ENCODE measurements at places on chromosomes 5 and 9.
A peak's percentile ranks its signal among the peaks of the same experiment; 100 is the strongest.

GRCh38 chr9:122883125-122883524, 22.0 kb downstream of the RC3H2 start:
- no peak for DNase-seq

- DNase-seq = no peak
Observed at GRCh38 chr5:167652690-167653089, 638.8 kb upstream of the WWC1 start.

DNA sequence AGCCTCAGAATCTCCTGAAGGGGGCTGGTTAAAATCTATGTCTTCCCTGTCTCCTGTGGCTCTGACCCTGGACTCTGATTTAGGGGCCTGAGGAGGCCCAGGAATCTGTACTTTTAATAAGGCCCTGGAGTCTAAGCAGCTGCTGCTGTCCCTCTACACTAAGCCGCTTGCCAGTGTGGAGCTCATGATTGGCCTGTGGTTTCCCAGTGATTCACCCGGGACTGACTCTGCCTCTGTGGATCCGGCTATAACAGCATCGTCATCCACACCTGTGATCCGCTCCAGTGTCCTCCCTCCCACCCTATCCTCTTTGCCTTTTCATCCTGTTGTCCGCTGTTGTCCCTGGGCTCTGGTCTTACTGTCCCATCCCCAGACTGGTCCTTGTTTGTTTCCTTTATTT, 3.7 kb downstream of the SLC31A2 start:
- DNase-seq = no peak

- no peak for DNase-seq
Observed at GRCh38 chr9:31736581-31737179, 647.8 kb upstream of the ACO1 start.

DNA sequence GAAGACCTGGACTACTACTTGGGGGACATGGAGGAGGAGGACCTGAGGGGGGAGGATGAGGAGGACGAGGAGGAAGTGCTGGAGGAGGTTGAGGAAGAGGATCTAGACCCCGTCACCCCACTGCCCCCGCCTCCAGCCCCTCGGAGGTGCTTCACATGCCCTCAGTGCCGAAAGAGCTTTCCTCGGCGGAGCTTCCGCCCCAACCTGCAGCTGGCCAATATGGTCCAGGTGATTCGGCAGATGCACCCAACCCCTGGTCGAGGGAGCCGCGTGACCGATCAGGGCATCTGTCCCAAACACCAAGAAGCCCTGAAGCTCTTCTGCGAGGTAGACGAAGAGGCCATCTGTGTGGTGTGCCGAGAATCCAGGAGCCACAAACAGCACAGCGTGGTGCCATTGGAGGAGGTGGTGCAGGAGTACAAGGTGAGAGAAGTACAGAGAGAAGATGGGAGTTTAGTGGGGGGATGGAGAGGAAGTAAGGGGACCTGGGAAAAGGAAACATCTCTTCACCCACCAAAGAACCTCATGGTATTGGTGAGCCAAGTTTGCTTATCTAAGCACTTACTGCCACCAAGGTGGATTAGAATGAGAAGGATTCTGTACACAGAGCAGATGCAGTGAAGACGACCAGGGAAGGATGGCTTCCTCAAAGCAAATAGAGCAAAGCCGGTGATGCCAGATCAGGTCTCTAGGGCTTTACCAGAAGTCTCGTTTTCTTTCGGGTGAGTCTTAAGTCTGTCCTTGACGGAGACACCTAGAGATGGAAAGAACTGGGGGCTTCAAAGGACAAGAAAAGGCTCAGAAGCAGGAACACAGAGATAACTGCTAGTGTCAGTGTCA, 1.5 kb downstream of the TRIM41 start:
- DNase-seq = no peak

GRCh38 chr5:96563816-96564215, 98.4 kb upstream of the CAST start:
- no peak for DNase-seq

DNA sequence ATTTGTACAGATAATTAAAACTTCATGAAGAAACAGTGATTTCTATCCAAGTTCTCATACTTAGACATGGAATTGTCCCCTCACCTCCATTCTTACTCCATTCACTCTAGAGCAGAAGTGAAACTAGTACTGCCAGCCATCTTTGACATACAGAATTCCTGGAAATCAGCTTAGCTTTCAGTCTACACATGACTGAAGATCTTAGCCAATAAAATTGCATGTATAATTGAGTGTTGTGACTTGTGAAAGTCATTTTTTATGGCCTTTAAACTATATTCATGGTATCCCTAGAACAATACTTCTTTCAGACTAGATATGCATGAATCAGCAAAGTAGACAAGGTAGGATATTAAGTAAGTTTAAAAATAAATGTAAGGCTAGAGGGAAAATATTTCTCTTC, 705.2 kb upstream of the ZNF608 start:
- DNase-seq = no peak

DNA sequence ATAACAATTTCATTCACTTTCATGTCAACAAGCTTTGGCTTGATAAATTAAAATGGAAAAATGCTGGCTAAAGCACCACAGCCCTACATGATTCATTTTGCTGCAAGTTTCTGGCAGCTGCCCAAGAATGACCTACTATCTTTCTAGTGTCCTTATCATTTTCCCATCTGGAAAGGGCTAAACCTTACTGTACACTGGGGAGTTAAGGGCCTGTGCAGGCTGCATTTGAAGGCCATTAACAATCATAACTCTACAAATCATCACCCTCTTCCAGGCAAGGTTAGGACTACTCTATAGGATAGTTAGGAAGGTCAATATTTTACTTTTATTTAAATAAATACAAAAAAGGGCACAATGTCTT, 579.7 kb upstream of the ZNF608 start:
- no peak for DNase-seq

DNA sequence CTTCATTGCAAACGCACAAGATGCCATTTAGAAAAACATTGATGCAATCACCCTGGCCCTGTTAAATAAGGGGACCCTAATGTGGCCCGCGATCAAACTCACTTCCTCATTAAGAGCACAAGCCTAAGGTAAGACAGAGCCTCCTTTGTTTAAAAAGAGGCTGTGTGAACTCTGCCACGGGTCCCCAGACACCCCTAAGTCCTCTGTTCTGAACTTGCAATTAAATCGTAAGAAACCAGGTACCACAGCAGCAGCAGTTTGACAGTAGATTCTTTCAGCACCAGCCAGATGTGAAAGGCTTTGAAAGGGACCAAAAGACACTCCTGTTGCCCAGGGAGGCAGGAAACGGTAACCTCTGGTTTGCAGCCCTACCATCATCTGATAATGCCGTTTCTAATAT, 346.3 kb downstream of the TMEM167A start:
- DNase-seq = no peak

DNA sequence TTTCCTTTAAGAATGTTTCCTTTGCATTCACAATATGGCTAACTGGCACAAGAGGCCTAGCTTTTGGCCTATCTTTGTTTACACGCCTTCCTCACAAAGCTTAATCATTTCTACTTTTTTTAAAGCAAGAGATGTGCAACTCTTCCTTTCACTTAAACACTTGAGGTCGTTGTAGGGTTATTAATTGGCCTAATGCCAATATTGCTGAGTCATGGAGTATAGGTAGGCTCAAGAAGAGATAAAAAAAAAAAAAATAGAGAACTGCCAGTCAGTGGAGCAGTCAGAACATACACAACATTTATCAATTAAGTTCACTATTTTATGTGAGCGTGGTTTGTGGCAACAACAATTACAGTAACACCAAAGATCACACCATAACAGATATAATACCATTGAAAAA, 5.9 kb downstream of the FKBP15 start:
- no peak for DNase-seq

GRCh38 chr5:179747811-179748210, 15.2 kb downstream of the MAML1 start:
- no peak for DNase-seq

GRCh38 chr9:4225291-4226028, 74.4 kb downstream of the GLIS3 start:
- DNase-seq = no peak

GRCh38 chr5:139204196-139204595, 6.0 kb upstream of the SIL1 start:
- DNase-seq = no peak

GRCh38 chr9:21751998-21752397, 50.4 kb upstream of the MTAP start:
- DNase-seq = no peak

DNA sequence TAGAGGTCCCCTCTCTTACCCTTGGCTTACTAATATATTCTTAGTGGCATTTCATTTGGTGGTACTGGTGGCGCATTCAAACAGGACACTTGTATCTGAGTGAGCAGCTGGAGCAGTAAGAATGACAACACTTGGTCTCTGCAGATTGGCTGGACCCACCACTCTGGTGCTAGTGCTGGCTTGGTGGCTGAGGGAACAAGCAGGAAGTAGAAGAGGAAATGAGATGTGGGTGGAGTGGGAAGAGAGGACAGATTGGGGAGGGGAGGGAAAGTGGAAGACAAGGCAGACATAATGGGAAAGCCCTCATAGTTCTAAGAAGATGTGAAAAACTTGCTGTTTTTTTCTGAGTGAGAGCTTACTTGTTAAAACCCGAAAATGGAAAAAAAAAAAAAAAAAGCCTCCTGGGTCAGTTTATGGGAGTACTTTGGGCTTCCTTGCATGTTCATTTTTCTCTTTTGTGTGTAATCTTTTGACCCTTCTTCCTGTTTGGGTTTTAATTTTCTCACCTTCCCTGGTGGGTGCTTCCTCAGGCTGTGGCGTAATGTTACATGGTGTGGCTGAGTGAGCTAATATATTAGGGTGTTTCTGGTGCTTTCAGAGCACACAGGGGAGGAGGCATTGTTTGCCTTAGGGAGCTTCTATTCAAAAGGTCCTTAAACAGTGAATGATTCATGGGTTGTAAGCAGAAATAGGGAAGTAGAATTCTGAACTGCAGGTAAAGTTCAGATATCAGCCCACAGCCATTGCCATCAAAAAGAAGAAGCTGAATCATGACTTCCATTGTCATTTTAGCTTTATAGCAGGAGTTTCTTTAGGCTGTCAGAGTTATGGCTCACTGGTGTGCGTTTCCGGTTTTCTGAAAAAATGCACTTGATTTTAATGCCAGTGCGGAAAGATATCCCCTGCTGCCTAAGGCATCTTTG, 52.3 kb downstream of the TLE4 start:
- peak; percentile 76 for DNase-seq

DNA sequence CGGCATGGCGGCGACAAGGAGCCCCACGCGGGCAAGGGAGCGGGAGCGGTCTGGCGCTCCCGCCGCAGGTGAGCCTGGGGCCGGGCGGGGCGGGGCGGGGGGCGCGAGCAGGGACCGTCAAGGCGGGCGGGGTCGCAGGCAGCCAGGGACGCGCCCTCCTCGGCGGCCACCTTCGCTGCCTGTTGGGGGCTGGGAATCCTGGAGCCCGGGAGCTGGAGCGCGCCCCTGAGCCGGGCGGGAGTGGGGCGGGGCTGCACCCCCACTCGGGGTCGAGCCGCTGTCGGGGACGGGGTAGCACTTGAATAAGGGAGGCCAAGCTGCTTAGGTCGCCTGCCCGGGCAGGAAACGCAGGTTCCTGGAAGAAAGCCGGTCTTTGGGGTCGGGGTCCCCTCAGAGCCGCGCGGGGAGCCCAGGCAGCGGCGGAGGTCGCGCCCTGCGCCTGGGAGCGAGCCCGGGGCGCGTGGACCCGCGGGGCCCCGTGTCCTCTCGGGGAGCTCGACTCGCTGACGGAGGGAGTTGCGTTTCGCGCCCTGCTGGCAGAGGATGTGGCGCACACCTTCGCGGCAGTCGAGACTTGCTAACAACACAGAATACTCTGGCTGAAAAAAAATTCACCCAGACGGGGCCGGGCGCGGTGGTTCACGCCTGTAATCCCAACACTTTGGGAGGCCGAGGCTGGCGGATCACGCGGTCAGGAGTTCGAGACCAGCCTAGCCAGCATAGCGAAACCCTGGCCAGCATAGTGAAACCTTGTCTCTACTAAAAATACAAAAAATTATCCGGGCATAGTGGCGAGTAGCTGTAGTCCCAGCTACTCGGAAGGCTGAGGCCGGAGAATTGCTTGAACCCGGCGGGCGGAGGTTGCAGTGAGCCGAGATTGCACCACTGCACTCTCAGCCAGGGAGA, 552 bp downstream of the OTULINL start:
- DNase-seq = peak; percentile 91

- no peak for DNase-seq
Observed at GRCh38 chr9:4794691-4795090, 1.9 kb downstream of the RCL1 start.

DNA sequence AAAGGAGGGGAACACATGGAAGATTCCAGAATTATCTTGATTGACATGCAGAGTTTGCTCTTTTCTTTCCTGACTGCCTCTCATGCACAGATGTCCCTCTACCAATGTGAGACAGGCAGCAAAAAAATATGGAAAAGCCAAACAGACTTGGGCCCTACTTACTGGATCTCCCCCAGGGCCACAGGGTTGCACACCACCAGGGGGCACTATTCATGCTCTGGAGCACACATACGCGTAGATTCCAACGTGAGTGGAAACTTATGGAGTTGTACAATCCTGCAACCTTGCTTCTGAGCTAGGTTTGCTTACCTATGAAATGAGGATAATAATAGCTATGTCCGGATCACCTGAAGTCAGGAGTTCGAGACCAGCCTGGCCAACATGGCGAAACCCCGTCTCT, 319.5 kb downstream of the ARHGEF28 start:
- DNase-seq = no peak

- no peak for DNase-seq
Observed at GRCh38 chr5:119996128-119996527, 366.8 kb downstream of the FAM170A start.

DNA sequence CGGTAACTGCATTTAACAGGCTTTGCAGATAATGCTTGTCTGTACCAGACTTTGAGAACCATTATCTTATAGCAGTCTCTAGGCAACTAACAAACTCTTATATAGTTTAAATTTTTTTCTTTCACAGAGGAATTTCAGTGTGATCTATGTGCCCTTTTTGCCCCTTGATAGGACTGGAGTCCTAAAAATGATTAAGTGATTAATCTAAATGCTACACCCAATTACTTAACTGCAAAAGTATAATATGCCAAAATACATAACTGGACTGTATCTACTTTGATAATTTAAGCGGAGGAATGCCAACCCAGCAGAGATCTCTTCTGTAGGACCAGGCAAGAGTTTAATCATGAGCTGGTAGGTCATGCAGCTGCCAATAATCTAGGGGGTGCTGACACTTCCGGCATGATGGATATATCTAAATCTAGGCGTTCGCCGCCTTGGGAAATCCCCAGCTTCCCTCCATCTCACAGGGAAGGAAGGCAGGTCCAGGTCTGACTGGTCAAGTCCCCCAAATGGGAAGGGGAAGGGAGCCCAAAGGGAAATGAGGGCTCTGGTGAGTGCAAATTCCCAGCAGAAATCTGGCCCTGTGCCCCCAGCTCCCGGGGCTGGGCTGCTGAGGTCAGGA, 205.6 kb downstream of the GAPVD1 start:
- no peak for DNase-seq

DNA sequence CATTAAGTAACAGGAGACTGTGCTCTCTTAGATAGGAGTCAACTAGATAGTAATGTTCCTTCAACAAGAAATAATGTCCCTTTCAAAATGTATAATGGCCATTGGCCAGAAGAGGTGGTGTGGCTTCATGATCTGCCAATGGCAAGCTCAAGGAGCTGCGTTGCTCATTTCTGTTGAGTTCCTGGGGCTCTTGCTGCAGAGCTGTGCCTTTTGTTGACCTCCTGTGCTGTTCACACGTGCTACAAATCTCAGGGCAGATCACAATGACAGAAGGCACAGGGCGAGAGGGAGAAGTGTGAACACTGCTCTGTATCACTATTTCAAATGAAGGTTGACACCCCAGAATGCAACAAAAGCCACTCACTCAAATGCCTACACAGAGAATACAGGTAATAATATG, 16.0 kb upstream of the TBC1D2 start:
- no peak for DNase-seq

- DNase-seq = no peak
Observed at GRCh38 chr5:38468202-38468673, 88.2 kb downstream of the LIFR start.

GRCh38 chr9:132935026-132935425, 9.4 kb downstream of the TSC1 start:
- no peak for DNase-seq
